Osteoblast (primary cell): ENCODE measurements at places on chromosomes 1 and 21. TPM values are rescaled to one million over a fixed set of nuclear protein-coding genes. Genes with fewer than 3 reads are reported as not detected.

Gene MX2
- total RNA-seq, result 12.4 and 14.5 TPM in 2 replicates

DNA sequence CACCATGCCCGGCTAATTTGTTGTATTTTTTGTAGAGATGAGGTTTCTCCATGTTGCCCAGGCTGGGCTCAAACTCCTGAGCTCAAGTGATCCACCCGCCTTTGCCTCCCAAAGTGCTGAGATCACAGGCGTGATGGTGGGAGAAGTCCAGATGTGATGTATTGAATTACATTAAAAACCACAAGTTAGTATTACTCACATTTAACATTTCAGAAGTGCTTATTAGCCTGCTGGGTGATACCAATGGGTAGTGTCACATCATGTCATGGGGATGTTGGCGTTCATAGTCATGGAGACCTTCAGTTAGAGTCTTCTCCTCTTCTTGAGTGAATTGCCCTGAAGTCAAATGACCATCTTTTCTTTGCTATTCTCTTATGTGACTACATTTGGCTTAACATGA lies 63.6 kb upstream of the VAMP3 start:
- DNase-seq, result no peak

Gene SLC26A9
- total RNA-seq, result not detected in 2 replicates

DNA sequence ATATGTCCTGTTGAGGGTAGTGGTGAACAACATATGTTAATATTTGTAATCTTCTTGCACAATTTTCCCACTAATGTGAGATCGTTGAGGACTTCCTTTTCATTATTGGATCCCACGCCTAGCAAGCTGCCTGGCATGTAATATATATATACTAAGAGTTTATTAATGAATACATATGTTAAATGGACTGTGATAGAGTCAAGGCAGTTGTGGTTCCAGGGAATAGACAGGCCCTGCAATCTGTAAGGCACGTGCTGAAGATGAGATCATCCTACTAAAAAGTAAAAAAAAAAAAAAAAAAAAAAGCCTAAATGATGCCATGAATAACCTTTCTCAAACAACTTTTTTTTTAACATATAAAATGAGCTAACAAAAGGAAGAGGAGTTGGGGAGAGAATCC lies 28.9 kb downstream of the PLPPR5 start:
- DNase-seq, result no peak

DNA sequence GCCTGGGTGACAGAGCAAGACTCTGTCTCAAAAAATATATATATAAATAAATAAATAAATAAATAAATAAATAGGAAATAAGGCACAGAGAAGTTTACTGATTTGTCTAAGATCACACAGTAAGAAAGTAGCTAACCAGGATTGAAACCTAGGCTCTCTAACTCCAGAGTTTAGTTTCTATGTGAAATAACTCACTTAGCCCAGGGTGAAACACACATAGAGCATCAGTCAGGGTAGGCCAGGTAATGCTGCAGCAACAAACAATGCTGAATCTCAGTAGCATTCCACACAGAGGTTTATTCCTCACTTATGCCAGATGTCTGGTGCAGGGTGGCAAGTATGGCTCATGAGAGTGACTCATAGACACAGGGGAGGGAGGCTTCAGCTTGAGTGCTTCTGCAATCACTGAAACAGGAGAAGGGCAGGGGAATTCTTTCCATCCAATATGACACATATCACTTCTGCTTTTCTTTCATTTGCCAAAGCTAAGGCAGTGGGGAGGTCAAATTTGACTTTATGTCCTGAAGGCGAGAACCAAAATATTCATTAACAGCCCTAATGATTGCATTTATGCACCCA lies 37.1 kb upstream of the KANK4 start:
- peak; percentile 97 for DNase-seq

DNA sequence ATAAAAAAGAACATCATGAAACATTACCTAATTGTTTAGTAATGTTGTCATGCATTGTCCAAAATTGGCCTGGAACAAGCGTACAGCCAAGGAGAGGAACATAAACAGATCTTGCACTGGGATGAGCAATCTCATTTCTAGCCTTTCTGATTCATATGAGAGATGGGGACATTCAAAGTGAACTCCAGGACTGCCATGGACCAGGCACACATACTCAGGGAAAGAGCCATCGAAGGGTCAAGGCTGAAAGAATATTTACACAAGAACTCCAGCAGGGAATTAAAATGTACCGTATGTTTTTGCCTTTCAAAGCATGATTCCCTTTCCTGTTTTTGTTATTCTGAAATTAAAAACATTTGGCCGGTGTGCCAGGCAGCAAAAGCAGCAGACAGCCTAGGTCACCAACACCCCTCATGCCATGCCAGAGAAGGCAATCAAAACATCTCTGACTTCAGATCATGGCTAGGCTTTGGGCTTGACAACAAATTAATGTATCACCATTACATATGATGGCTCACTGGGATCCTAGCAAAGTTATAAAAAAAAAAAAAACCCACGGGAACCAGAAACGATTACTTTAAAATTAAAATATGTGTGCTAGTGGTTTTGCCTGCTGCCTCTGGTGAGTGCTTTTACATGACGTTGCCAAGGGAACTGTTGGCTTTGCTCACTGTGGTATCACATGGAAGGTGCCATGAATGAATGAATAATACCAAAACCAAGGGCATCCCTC lies 159.8 kb downstream of the TGFBR3 start:
- DNase-seq, result peak; percentile 87

Gene CHI3L2
- total RNA-seq, result 2.4 and 2.9 TPM in 2 replicates

- no peak for DNase-seq
Observed at GRCh38 chr1:234253732-234254131, 119.5 kb upstream of the COA6 start.

- DNase-seq, result no peak
Observed at GRCh38 chr1:94648225-94649007, 106.9 kb upstream of the F3 start.

Gene TNFRSF4
- under 0.01 TPM in 1 of 2 replicates, not detected in the other for total RNA-seq

GRCh38 chr1:185314411-185314810 lies 2.6 kb downstream of the IVNS1ABP start:
- no peak for DNase-seq

- DNase-seq, result no peak
Observed at GRCh38 chr1:100943533-100943932, 47.6 kb downstream of the SLC30A7 start.

DNA sequence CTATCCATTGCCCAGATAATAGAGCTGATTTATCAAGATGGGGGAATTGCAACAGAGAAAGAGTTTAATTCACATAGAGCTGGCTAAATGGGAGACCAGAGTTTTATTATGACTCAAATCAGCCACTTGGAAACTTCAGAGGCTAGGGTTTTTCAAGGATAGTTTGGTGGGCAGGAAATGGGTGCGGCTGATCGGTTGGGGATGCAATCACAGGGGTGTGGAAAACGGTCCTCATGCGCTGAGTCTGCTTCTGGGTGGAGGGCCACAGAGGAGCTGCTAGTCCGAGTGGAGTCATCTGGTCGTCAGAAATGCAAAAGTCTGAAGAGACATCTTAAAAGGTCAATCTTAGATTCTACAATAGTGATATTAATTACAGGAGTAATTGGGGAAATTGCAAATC lies 32.0 kb upstream of the FAM89A start:
- DNase-seq, result no peak

DNA sequence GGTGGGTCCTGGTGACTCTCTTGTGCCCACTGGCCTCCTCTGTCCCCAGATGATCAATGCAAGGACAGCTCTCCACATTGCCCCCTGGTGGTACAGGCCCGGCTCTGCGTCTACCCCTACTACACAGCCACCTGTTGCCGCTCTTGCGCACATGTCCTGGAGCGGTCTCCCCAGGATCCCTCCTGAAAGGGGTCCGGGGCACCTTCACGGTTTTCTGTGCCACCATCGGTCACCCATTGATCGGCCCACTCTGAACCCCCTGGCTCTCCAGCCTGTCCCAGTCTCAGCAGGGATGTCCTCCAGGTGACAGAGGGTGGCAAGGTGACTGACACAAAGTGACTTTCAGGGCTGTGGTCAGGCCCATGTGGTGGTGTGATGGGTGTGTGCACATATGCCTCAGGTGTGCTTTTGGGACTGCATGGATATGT lies 10.8 kb downstream of the ADAMTSL4 start:
- DNase-seq, result peak; percentile 96

Gene LCE1A
- not detected in 2 replicates for total RNA-seq

- DNase-seq, result no peak
Observed at GRCh38 chr21:31666445-31667010, 7.0 kb downstream of the SOD1 start.

GRCh38 chr1:118618618-118619340 lies 369.4 kb downstream of the TBX15 start:
- peak; percentile 3 for DNase-seq

DNA sequence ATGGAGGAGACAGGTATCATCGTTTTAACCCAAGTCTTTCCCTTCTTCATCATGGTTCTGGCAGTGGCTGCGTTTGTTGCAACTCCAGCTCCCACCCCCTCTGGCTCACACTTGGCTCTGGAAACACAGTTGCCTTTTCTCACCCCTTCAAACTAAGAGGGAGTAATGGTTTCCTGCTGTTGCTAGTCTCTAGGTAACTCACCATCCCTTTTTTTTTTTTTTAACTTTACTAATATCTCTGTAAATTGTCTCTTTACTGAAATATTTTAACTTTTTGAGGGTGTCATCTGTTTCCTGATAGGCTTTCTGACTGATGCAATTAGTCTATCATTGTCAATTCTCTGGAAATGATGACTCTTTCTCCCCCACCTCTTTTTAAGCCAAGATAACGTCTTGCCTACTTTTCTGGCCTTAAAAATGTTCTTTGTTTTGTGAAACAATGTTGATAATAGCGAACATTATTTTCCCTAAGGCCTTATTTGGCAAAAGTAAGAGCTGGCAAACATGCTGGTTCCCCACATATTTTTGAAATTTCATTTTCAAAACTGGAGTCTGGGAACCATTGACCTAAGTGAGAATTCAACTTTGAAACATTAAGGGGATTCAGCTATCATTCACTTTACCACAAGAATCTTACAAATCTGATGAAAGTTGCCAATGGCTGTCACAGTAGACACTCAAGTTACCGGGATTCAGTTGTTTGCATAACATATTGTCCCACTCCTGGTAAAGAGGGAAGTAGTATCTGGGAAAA lies 85.3 kb downstream of the LEPR start:
- DNase-seq, result no peak

- DNase-seq, result peak; percentile 72
Observed at GRCh38 chr1:225824533-225824941, 14.6 kb downstream of the EPHX1 start.

GRCh38 chr1:245110406-245110805 lies 44.4 kb upstream of the KIF26B start:
- no peak for DNase-seq

- peak; percentile 79 for DNase-seq
Observed at GRCh38 chr1:108817016-108817415, 39.9 kb downstream of the AKNAD1 start.

DNA sequence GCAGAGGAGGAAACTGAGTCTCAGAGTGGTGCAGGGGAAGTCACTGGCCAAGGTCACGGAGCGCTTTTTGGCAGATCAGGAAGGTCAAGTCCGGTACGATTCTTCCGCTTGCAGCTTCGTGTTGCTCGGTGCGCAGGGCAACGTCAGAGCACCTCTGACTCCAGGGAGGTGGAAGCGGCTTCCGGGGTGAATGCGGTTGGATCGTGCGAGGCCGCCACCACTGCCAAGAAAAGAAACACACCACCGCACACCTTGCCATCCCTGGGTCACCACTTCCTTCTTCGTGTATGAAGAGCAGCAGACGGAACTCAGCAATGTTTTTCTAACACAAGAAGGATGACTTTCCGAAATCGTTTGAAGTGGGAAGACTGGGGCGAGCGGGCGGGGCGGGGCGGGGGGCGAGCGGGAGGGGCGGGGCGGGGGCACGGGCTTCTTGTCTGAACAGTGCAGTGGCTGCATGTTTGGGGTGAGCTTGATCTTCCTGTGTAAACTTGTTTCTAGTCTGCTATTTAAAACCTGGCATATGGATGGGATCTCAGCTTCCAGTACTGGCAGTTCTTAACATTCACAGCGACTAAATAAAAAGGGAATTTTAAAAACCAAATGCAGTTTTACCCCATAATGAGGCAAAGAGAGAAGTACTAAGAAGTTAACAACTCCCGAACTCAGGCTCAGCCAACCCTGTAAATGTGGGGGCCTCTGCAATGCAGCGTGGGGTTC lies 300.0 kb downstream of the RRAGC start:
- DNase-seq, result no peak

DNA sequence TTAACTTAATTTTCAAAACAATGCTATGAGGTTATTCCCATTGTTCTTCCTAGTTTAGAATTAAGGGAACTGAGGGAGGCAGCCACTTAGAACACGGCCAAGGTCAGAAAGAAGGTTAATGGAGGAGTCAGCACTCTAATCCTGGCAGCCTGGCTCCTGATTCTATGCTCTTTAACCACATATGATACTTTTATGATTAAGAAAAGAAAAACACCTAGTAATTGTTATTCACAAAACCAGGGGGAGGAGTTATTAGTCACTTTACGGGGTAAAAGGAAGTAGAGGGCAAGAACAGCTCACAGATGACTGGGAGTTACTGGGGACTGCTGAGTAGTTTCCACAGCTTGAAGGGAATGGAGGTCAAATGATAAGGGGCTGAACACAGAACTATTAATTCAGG lies 38.6 kb downstream of the GADD45A start:
- peak; percentile 71 for DNase-seq

Gene THEMIS2
- 16.8 and 17.4 TPM in 2 replicates for total RNA-seq

GRCh38 chr1:32447469-32448185 lies 17.2 kb upstream of the ZBTB8B start:
- peak; percentile 81 for DNase-seq

DNA sequence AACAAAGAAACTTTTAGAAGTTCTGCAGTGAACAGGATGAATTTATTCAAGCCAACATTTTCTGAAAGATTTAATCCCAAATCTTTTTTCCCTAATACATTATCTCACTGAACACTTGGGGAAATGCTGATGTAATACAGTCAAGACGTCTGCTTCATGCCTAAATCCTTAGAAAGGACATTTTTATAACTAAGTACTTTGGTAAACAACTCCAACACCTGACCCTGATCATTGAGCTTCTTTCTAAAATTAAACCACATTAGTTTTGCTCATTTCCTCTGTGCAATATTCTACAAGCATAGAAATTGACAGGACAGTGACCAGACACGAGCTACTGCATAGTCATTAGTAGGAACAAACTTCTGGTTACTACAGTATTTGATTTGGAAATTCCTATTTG lies 183.5 kb downstream of the TPR start:
- no peak for DNase-seq

- DNase-seq, result peak; percentile 81
Observed at GRCh38 chr1:240044620-240045019, 47.1 kb upstream of the FMN2 start.

DNA sequence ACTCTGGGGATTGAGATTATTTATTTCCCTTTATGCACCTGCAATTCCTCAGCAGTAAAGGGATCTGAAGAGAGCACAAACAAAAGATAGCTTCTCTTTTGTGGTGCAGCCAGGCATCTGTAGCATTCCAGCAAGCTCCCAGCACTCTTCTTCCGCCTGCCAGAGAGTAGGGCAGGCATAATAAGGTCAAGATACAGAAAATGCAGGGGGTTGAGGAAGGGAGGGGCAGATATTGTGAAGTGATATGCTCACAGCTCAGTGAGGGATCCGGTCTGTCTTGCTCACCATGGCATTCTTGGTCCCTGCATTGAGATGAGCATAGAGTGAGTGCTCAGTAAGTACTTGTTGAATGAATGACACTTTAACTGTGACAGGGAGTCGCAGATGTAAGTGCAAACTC lies 23.9 kb downstream of the FASLG start:
- DNase-seq, result no peak

- DNase-seq, result no peak
Observed at GRCh38 chr1:223853748-223854147, 8.0 kb upstream of the TP53BP2 start.
